ENCODE measurements at places on chromosomes 13 and 19.

DNA sequence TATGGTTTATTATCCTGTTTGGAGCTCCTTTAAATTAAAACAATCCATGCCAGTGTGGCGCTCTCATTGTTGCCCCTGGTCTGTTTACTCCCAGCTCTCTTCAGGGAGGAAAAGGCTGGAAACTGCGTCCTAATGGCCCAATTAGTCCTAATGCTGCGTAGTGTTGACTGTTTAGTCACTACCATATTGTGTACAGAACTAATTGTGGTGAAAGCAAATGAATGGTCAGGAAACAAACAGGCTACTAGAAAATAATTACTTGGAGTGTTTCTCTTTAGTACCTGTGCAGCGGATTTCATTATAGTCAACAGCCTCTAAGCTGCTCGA lies 54.5 kb upstream of the MTIF3 start:
- DNase-seq = no peak

GRCh38 chr13:79385694-79386093 lies 20.4 kb downstream of the RBM26 start:
- no peak for DNase-seq

DNA sequence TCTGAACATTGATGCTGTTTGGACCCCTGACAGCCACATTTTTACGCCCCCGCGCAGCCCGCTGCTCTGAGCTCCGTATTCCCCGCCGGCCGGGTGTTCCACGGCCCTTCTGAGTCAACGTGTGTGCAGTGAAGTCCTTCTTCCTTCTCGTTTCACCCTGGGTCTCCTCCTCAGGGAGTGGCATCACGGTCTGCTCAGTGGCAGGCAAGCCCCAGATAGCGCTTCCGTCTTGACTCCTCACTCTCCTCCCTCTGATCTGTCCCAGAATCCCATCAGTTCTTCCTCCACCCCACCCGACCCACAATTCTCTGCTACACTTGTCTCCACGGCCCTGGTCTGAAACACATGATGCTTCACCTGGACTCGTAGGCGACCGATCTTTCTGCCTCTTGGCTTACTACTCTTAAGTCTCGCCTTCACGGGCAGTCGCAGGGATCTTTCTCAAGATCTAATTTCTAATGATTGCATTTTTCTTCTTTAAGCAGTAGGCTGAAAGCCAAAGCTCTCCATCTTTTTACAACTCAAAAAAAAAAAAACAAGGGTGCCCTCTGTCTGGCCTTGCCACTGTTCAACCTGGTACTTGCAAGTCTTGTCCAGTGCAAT lies 33.9 kb downstream of the CCNE1 start:
- no peak for DNase-seq

GRCh38 chr19:5057860-5058259 lies 88.9 kb downstream of the KDM4B start:
- no peak for DNase-seq

- no peak for DNase-seq
Measured at GRCh38 chr19:38228005-38228377, 4.0 kb upstream of the DPF1 start.

DNA sequence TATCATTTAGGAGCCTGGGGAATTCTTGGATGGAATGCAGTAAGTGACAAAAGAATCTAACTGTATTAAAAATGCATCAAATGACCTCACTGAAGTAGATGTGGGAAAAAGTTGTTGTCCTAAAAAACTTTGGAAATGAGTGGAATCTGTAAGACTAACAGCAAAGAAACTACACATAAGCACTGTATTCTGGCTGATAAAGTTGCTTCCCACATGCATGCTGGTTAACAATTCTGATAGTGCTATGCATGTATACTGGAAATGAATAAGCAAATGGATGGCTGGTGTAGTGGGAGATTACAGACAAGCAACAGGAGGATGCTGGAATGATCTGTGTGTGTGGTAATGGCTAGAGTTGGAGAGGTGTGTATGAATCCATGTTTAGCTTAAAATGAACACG lies 138.5 kb downstream of the FOXO1 start:
- DNase-seq = no peak

DNA sequence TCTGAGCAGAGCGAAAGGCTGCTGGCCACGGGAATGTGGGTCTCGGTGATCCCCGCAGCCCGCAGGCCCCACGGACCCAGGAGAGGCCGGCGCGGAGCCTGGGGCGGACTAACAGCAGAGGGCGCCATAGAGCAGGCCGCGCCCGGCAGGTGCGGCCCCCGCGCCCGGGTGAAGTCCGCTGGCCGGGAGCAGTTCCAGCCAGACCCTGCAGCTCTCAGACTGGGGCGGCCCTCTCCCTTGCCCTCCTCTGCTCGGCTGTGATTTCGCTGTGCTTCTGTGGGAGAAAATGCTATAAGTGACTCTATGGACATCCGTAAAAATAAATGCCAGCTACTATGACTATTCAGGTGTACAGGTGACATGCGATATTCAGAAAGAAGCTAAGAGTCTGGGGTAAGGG lies 37.7 kb downstream of the GSX1 start:
- DNase-seq = peak; percentile 68

DNA sequence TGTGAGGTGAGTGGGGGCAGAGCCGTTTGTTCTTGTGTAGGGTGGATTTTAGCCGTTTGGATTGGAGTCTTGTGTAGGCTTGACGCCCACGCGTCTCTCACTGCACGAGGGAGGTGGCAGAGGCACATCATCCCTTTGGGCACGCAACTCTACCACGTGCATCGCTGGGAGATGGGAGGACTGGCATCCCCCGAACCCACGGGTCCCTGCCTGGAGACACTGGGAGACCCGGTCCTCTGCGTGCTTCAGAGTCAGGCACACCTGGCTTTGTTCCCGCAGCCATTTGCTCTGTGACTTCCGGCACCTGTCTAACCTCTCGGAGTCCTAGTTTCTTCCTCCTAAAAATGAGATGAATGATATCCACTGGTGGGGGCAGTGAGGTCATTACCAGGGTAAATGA lies 6.4 kb downstream of the ARHGEF7 start:
- no peak for DNase-seq

DNA sequence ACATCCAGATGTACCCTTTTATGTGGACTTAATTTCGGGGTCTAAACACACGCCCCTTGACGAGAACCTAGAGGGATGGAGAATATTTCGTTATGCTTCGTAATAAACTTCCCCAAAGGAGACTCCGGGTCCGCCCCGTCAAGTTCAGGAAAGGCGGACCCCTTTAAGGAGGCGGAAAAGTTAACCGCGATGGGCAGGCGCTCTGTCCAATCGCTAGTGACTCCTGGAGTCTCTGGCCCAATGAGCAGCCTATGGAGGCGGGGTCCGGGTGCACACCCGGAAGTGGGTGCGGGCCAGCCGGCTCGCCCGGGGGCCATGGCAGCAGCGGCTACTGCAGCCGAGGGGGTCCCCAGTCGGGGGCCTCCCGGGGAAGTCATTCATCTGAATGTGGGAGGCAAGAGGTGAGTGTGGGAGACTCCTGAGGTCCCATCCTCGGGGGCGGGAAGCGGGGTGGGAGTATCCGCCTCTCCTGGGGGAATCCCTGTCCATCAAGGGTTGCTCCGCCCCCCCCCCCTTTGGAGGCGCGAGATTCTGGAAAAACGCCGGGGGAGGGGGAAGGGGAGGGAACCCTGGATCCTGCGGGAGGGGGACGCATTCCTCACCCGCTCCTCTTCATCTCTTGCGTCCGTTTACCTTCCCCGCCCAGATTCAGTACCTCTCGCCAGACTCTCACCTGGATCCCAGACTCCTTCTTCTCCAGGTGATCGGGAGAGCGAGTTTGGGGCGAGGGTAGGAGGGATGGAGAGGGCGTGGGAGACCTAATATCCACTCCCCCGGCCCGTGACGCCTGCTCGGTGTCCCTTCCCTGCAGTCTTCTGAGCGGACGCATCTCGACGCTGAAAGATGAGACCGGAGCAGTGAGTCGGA lies at the start of gene SHKBP1:
TSS of gene SHKBP1 (plus strand) at position 289 of the 867 bp plus-strand sequence. CDS start at position 316, 27 bp downstream.
- DNase-seq = peak; percentile 92

- DNase-seq = no peak
Measured at GRCh38 chr19:44113784-44114390, 688 bp downstream of the ZNF225 start.

- DNase-seq = no peak
Measured at GRCh38 chr19:36103842-36104552, 6.9 kb upstream of the OVOL3 start.

DNA sequence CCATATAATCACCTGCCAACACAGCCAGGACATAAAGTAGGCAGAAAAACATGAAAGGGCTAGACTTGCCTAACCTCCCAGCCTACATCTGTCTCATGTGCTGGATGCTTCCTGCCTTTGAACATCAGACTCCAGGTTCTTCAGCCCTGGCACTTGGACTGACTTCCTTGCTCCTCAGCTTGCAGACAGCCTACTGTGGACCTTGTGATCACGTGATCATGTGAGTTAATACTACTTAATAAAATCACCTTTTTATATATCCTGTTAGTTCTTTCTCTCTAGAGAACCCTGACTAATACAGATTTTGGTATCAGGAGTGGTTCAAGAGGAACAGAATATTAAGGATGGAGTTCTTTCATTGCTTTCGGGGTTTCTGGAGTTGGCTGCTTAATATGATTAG lies 2867.6 kb downstream of the PCDH9 start:
- DNase-seq = no peak

DNA sequence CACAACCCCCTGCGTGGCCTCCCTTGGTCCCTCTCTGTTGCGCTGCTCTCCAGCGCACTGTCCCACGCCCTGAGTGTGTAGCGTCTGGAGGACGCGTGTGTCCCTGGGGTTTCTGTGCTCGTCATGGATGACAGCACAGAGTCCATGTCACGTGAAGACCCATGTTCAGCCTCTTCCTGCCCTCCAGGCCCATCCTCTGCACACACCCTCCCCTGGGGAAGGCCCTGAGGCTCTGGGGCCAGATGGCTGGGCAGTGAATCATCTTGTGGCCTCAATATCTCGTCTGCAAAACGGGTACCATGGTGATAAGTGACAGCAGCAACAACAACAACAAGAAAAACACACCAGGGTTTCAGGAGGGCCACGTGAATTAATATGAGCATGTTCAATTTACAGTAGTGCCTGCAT lies 71.5 kb upstream of the ARHGEF7 start:
- DNase-seq = no peak

DNA sequence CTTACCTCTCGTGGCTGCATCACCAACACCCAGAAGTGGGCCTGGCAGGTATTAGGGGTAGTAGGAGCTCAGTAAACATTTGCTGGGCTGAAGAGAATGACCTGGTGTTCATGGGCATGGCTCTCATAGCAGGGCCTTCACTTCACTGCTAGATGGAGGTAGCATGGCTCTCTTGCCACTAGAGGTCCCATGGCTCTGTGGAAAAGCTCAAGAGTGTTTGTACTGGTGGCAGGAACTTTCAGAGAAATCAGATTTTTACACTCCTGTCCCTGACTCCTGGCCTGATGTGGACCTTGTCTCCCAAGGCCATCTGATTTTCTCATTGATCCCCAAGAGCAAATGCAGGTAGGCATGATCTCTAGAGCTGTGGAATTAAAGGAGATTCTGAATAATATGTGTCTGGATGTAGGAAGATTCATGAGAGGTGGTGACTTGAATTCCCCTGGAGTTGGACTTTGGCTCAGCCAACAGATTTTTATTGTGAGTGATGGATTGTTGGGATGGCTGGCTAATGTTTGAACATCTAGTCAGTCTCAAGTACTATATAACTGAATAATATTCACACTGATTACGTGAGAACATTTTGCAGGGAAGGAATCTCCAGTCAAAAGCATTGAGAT lies 5.7 kb downstream of the ZNF574 start:
- no peak for DNase-seq

All from memory B cell (primary cell).